ENCODE measurements at places on chromosomes 2 and 18.

DNA sequence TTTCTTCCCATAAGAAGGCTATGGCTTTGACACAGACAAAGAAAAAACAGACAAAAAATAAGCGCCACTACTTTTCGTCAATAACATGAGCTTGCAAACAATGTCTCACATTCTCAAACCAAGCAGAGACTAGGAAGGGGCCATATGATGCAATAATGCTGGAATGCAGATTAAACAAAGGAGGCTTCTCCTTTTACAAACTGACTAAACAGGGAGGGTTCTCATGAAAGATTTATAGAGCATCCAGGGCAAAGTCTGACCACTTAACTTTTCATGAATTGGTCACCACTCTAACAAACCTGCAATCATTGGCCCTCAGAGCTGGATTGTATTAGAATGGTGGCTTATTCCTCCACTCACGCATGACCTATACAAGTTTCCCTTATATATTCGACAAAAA, 663.3 kb upstream of the CHAC2 start:
- DNase-seq, result no peak

- DNase-seq, result no peak
Measured at GRCh38 chr2:33210626-33211025, 263.9 kb downstream of the LTBP1 start.

DNA sequence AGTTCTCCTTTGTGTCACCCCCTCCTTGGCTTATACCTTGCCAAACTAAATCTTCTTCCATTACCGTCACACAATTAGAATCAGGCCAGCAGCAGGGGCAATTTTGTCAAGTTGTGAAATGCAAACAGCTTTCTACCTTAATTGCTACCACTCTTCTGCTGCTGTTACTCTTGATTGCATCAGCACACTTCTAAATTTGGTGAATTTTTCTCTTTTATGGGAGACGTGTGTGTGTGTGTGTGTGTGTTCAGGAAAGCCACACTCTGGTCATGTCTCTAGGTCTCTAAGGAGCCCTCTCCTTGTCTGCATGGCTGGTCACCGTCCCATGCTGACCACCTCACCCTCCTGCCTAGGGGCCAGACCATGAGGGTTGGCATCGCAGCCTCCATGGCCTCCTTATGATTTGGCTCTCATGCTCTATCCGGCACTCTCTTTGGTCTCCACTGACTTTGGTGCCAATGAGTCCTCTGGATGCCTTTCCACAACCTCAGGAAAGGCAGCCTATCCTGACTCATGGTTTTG, 87.7 kb downstream of the GATA6 start:
- DNase-seq, result no peak

DNA sequence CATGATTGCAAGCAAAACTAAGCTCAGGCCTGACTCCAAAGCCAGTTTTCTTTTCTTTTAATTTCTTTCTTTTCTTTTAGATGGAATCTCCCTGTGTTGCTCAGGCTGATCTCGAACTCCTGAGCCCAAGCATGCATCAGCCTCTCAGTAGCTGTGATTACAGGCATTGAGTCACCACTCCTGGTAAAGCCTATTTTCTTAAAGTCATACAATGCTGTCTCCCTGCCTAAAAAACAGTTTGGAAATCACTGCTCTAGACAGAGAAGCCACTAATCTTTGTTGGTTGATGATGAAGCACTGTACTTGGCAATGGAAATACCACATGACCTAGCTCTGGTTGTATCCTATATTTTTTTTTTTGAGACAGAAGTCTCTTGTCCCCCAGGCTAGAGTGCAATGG, 33.1 kb upstream of the ZNF532 start:
- no peak for DNase-seq

DNA sequence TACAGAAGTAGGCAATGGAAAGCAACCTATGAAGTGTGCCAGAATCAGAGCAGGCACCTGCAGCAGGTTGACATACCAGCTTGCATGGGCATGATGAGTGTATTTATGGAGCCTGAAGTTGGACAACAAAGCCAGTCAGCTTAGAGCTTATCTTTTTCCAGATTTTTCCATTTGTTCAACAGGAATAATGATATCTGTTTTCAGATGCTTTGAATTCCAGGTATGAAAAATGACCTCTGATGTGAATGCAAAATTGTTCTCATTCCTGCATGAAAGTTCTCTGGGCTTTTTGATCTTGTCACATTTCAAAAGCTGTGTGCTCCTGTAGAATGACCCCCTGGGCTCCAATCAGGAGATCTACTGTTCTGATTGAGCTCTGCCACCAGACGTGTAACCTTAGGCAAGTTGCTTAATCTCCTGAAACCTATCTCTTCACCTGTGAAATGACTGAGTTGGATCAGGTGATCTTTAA, 38.2 kb upstream of the VIT start:
- no peak for DNase-seq

DNA sequence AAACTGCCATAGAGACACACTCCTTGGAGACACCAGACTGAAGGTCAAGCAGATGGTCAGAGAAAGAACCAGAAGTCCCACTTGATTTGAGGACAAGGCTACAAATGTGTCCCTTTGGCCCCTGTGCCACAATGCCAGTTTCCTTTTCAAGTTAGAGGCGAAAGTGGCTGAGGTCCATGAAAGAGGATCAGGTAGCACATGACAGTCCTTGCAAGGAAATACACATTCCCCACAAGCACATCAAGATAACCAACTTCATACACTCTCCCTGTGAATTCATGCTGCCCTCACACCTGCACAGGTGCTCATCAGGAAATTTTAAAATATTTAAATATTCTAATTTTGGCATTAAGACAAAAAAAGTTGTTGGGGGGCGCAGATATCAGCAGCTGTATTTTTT, 218.6 kb downstream of the TCF4 start:
- DNase-seq, result no peak

DNA sequence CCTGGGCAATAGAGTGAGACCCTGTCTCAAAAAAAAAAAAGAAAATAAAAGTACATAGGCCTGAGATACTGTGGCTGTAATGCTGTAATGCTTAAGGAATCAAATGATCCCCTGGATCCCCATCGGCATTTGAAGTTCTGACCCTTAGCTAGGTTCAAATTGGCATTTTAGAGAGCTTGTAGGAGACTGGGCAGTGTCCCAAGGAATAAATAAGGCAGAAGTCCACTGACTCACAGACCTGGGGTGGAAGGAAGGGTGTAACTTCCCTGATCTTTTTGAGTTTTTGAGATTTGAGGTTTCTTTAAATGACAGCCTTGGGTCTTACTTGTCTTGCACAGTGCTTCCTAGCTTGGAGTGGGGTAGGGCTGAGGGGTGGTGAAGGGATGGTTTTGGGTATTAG, 553.7 kb downstream of the SLC4A3 start:
- no peak for DNase-seq

DNA sequence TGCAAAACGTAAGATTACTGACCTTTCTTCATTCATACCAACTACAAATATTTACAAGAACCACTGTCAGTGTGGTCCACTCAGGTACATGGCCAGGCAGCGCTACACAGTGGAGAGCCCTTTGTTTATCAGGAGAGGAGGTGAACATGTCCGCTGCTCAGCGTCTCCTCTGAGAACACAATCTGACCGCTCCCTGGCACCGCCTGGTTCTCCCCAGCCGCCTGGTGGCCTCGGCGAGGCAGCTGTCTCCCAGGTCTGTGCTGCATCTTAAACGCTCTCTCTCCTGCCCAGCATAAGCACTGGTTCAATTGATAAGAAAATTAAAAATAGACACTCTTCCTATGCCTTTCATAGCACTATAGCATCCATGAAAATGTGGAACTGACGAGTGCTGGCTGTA, 146.8 kb upstream of the PXDN start:
- DNase-seq, result no peak

DNA sequence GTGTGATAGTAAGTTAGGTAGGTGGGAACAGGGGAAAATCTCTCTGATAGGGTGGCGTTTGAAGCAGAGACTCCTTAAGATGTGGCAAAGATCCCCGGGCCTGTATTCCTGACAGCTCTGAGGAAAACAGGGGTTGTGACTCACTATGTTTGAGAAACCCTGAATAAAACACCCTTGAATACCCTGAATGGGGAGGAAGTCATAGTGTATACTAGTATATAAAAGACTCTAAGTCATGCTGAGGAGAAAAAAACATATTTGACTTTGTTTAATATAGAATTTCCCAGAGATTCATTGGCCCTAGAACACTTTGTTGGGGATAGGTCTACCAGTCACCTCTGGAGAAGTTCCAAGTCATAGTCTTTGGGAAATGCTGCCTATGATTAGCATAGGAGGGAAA, 590.9 kb downstream of the IRS1 start:
- no peak for DNase-seq

DNA sequence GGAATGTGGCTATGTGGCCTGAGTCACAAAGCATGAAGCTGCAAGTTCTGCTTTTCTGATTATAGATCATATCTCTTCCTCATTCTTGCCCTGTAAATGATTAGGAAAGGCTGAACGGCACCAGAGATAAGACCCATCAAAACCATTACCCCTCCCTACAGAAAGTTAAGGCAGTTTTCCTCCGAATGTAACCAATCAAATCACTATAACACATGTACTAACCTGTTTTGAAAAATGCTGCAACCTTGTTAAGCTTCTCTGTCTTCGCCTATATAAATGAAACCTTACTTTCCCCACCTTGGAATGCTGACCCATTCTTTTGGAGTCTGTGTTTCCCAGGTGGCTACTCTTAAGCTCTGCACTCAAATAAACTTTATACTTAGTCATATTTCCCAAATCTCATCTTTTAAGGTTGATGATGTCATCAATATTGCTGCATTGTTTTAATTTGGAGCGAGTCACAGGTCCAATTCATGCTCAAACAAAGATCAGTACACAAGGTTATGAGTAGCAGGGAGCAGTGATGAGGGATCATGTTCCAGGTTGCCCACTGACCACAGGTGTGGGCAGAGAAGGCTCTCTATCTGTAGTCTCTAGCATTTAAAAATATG, 662.3 kb downstream of the IRS1 start:
- no peak for DNase-seq

- DNase-seq, result no peak
Measured at GRCh38 chr2:240575101-240575965, 7.0 kb downstream of the RNPEPL1 start.

DNA sequence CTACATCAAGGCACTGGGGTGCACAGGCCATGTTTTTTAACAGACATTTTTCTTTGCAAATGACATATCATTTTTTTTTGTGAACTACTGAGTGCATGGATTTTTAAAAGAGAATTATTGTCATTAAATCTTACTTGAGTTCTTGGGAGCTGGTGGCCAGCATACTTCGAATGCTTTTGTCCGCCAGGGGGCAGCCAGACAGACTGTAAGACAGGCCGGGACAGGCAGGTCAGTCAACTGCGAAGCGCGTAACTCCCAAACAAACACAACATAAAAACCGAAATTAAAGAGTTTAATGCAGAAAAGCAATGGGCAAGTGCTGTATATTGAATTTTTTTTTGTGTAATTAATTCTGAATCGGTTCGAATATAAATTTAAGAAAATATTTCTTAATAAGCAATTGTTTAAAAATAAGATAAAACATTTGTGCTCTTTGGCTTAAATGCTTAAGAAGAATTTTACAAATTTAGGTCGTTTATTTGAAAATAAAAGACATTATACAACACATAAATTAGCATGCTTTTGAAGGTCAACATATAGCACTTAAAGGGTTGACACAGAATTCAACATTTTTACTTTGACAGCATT, 142.2 kb upstream of the PXDN start:
- no peak for DNase-seq

DNA sequence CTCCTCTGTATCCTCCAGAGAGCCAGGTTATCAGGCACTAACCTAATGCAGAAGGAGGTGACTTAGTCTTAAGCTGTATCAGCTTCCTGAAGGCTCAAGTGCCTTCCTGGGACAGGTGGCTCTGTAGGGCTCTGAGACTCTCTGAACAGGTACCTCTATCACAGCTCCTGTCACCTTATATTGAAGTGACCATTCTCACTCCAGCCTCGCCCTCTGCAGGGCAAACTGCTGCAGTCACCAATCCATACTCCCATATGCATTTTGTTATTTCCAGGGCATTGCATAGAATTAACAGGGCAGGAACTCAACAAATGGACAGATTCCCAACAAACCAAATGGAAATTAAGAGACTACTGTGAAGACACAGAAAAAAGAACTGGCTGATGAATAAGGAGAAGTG, 203.0 kb upstream of the REV1 start:
- no peak for DNase-seq

- no peak for DNase-seq
Measured at GRCh38 chr2:62577994-62578781, 72.2 kb upstream of the TMEM17 start.

DNA sequence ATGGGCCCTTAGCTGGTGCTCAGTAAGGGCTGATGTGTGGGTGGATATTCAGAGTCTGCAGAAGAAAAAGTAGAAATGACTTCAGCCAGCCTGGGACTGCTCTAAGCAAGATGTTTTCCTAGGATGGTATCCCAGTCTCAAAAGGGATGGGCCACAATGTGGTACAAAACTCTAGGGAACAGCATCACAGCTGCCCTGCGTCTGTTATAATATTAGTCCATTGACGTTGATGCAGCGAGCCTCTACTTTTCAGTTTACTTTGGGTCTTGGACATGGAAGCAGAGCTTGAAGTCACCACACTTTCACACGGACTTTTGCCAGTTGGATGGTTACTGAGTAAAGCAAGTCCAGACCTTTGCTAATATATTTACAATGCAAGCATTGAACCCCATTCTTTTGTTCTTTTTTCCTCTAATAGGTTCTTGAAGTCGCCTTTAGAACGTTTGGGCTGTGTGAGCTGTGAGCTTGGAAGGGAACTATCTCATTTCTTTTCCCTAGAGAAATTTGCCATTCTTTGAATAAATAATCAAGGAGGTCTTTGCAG, 105.7 kb downstream of the RDH14 start:
- no peak for DNase-seq

GRCh38 chr2:235418918-235419317, 74.9 kb upstream of the AGAP1 start:
- no peak for DNase-seq

DNA sequence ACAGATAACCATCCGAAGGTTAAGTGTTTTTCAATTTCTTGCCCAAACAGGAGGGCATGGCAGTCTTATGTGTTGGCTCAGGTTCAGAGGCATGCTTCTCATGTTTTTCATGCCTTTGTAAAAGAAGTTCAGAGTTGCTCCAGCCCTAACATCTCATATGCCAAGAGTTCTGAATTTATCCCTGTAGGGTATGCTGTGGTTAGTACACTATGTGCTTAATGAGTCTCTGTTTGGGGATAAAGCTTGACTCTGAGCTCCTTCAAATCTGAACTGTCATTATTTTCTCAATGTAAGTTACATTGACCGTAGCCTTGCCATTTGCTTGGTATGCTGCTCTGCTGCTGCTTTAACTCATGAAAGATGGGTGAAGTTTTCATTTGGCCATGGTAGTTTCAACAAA, 67.9 kb upstream of the PNPT1 start:
- DNase-seq, result no peak

DNA sequence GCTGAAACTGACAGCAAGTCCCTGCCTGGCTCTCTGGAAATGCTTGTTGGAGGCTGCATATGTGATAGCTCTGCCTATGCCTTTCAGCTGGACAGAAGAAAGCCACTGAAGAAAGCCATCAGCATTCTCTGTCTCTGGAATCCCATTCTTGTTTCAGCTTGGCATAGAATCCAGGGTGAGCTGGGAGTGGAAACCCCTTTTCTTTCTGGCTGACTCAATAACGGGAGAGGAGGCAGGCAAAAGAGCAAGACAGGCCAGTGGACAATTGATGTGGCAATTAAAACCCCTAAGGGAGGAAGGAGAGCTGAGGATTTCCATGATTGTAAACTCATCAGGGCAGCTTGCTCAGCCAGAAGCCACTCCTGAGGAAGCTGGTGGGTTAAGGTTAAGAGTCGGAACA, 208.1 kb downstream of the CLIP4 start:
- no peak for DNase-seq

GRCh38 chr2:216090369-216090786, 8.7 kb downstream of the TMEM169 start:
- DNase-seq, result no peak
